ENCODE measurements at places on chromosomes 5 and 9.
A peak's percentile ranks its signal among the peaks of the same experiment; 100 is the strongest.

- no peak for DNase-seq
These were observed 34.5 kb upstream of the TYRP1 start for GRCh38 chr9:12658531-12659209.

- DNase-seq: no peak
These were observed 9.7 kb downstream of the GALNT10 start for GRCh38 chr5:154200221-154200620.

GRCh38 chr5:6584101-6584645, 48.7 kb downstream of the NSUN2 start:
- no peak for DNase-seq

GRCh38 chr5:168513861-168514428, 15.2 kb upstream of the FBLL1 start:
- peak; percentile 14 for DNase-seq

DNA sequence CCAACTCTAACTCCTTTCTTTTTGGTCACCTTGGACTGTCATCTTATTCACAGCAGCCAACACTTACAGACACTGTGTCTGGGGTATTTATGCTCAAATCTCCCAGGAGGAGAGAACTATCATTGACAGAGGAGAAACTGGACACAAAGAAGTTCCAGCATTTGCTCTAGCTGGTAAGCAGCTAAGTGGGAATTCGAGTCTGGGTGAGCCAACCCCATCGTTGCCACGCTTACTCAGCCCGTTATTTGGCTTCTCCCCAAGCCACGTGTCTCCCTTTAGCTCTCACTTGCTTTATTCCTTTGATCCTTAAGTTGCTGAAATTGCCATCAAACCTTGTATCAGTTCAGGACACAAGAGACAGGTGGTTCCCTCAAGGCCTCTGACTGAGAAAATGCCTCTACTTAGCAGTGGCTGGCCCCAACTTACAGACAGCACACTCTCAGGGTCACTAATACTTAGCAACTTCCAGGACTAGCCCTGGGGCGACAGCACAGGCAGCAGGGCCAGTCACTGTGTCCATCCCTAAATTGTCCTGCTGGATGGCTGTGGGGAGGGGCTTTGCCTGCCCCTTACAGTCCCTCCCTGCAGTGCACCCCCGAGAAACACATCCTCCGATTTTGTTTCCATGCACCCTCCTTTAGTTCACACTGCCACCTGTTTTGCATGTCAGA, 1.4 kb downstream of the SLC36A2 start:
- no peak for DNase-seq

GRCh38 chr5:6717687-6718086, 4.5 kb downstream of the TENT4A start:
- no peak for DNase-seq

DNA sequence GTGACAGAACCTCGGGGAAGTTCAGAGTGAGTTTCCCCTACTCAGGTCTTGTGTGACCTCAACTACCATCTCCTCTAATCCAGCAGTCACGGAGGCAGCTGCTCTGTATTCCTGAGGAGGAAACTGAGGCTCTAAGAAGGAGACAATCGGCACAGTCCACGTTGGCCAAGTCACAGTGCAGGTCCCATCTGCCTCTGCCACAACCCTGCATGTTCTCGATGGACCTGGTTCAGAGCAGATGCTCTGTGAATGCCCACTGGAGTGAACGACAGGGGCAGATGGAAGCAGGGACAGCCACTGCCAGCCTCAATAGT, 722 bp upstream of the ERGIC1 start:
- DNase-seq: no peak

DNA sequence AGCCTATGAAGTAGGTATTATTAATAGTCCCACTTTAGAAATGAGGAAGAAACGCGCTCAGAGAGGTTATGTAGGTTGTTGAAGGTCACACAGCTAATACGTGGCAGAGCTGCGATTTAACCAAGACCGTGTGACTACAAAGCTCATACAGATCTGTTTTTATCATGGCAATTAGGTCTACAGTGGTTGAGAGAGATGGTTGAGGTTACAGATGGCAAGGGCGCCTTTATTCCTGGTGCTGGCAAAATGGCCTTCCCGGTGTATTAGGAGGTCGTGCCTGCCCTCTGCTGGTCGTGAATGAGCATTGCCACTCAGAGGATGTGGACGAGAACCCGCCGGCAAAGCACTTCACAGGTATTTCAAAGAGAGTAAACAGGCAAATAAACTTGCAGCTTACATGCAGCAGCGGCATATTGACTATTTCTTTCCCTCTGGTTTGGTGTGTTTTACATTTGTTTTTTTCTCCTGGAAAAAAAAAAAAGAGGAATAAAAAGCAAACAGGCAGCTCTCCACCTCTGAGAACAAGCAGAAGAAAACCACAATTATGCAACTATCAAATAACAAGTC, 65.3 kb upstream of the EGFLAM start:
- DNase-seq: peak; percentile 80

GRCh38 chr9:90419221-90419851, 223.3 kb downstream of the DIRAS2 start:
- DNase-seq: no peak

GRCh38 chr5:143870871-143871632, 59.1 kb downstream of the HMHB1 start:
- peak; percentile 3 for DNase-seq

DNA sequence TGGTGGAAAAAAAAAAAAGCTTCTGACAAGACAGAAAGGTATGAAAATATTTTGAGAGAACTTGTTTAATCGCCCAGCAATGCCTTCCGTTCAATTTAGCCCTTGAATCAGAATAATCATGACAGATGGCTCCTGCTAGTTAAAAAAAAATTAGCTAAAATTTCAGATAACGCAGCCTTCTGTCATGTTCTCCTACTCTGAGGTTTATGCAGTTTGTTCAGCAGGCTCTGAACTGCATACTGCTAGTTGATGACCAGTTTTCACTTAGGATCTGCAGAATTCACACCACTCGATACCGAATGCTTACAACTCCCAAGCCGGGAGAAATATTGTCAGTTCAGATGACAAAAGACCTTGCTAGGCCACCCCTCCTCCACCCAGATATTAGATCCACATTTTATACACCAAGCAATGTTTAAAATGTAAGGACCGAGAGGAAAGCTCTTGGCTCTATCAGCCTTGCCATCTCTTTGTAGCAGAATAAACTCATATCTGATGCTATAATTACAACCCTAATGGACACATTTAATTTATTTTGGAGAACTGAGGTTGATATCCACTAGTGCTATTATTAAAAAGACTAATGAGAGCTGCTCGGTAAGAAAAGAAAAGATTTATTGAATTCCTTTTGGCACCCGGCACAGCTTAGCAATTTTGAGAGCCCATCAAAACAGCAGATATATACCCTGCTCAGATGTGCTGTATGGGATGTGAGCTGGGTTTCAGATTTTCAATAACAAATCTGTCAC, 322.8 kb downstream of the GLIS3 start:
- DNase-seq: no peak

DNA sequence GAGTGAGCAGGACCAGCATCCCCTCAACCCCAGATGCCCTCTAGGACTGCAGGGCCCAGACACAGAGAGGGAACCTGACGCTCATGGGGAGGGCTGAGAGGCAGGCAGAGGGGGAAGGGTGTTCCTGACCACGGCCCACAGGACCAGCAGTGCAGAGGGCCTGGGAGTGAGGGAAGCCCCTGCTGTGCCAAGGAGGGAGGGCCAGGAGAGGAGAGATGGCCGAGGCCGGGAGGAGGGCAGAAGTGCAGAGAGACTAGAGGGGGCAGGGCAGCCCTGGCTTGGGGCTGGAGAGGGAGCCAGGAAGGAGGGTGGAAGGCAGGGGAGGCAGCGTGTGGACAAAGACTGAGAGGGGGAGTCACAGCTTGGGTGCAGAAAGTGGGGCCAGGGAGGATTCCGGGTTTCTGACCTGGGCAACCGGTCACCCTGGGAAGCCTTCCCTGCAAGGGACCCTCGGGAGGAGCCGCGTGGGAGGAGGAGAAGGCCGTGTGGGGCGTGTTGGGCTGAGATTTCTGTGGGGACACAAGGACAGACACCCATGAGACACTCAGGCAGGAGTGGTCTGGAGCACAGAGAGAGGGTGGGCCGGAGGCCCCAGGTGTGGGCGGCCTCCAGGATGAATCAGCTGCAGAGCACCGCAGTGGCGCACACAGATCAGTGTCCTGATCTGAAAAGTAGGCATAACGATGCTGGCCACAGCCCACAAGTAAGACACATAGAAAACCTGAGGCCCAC, 117.5 kb downstream of the ADAMTS2 start:
- no peak for DNase-seq

DNA sequence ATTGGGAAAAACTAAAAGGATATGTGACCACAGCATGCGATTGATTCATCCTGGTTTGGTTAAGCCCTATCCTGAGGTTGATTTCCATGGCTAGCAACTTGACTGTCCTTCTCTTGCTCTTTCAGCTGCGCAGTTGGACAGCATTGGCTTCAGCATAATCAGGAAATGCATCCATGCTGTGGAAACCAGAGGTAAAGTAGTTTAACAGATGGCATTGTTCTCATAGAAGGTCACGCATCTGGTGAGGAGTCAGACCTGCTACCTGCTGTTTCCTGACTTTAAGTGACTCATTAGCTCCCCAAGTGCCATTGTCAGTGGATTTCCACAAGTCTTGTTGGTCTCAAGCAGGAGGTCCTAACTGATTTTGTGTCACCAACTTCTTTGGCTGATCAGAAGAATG, 266.9 kb downstream of the ARHGAP26 start:
- no peak for DNase-seq

DNA sequence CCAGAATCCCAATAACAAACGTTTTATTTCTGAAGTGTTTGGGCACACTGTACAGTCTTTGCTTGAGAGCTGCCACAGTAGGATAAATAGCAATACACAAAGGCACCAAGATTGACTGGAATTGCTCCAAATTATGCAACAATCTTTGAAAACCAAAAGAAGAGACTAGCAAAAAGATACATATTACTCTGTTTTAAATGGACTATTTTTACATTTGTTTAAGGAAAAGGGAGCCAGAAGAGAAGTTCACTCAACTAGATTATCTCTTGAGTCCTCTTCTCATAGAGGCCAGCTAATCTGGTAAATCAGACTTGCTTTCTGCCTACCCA, 385.0 kb upstream of the SLC30A5 start:
- DNase-seq: no peak

GRCh38 chr5:154729613-154730012, 25.6 kb upstream of the LARP1 start:
- DNase-seq: no peak
